AG09309 (cell line): ENCODE measurements at places on chromosomes 16 and 17.
A peak's percentile ranks its signal among the peaks of the same experiment; 100 is the strongest.

- DNase-seq, result no peak
These were observed 2.8 kb downstream of the CFAP119 start for GRCh38 chr16:30758988-30759491.

- DNase-seq, result no peak
These were observed 1.1 kb upstream of the CD19 start for GRCh38 chr16:28930652-28931051.

DNA sequence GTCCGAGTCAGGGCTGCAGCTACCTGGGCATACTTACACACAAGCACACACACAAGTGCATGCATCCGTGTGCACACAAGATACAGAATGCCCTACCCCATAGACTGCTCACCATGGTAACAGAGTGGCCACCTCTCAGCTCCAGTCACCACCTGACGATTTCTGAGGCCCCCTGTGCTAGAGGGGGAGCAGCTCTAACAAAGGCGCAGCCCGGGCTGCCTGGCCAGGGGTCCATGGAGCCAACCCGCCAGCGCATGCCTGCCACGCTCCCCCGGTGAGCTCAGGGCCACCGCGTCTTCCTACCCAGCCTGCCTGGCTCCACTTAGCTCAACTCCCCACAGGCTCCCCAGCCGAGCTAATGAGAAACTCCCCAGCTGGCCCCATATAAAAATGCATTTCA lies 75.5 kb downstream of the ZNF423 start:
- no peak for DNase-seq

DNA sequence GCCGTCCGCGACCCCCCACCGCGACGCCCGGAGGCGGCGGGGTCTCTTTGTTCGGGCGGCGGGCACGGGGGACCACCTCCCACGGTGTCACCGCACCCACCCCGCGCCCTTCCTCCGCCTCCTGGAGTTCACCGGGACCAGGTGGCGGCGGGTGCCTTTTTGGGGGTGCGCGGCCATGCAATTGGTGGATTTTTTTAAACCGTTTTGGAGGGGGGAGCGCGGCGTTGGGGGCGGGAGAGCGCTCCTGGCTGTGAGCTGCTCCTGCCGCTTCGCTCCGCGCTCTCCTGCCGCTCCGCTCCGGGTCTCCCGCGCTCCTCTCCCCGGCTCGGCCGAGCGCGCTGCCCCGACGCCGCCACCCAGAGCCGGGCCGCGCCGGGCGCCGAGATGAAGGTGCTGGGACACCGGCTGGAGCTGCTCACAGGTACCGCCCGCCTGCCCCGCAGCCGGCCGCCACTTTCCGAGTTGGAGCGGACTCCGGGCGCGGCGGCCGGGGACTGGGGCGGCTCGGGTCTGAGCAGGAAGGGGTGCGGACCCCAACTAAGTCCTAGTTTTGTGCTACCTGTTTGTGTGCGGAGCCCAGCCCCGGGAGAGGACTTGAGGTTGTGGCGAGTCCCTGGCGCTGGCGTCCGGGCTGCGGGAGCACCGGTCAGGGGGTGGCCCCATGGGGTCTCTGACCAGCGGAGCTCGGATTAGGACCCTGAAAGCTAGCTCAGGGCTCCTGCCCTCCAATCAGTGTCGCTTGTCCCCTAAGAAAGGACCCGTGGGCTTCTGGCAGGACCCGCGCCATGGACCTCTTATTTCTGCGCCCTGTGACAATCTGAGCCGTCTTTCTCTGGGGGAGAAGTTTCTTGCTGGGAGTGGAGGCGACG lies 35.7 kb upstream of the NDRG4 start:
- no peak for DNase-seq

DNA sequence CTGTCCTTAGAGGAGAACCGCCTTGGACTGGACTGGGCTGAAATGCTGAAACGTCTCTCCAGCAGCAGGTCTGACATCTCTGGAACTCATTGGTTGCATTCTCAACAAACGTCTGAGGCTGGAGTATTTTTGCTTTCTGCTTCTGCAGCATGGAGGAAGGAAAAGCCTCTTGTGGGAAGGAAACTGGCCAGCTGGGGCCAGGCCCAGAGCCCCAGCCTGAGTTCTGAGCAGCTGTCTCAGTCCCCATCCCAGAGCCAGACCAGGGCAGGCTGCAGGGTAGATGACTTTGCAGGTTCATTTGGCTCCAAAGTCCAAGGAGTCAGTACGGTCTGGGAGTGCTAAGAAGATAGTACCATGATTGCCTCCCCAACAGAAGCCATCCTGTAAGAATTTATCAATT lies 18.3 kb downstream of the TEKT3 start:
- DNase-seq, result no peak

DNA sequence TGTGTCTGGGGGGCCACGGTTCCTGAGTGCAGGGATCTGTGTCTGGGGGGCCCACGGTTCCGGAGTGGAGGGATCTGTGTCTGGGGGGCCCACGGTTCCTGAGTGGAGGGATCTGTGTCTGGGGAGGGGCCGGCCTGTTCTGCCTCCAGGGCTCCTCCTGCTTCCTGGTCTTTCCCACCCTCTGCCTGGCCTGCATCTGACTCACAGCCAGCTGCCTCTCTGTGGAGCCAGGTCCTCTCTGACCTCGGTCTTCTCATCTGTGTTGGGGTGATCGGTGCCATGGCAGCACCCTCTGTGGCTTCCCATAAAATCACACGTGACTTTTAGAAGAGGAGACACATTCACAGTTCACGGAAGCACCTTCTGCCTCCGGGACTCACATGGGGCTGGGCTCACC lies 50.3 kb downstream of the ZFPM1 start:
- DNase-seq, result no peak

DNA sequence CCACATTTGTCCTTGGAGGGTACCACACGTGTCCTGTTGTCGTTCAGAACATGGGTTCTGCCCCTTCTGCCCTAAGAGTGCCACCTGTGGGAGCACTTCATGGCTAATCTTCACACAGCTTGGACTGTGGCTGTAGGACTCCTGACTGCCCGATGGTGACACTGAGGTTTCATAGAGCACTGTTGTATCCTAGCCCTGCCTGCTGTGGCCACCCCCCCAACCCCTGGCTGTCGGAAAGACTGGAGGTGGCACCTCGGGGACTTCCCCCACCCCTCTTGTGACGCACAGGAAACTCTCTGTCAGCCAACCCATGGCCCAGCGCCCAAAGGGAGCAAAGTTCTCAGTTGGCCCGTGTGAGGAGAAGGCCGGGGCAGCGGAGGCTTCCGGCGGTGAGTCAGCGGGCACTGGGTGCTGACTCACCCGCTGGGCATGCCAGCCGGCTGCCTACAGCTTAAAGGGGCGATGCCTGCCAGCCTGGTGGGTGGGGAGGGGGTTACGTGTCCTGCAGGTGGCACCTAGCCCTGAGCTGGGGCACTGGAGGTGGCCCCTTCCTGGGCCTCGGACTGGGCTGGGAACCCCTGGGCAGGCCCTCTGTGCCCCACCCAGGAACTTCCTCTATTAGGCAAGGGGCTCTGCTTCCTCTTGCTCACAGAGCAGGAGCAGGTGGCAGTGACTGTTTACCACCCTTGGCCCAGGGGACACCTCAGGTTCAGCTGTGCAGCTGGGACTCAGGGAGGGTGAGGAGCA lies 3.4 kb downstream of the MAP2K3 start:
- DNase-seq, result peak; percentile 86

DNA sequence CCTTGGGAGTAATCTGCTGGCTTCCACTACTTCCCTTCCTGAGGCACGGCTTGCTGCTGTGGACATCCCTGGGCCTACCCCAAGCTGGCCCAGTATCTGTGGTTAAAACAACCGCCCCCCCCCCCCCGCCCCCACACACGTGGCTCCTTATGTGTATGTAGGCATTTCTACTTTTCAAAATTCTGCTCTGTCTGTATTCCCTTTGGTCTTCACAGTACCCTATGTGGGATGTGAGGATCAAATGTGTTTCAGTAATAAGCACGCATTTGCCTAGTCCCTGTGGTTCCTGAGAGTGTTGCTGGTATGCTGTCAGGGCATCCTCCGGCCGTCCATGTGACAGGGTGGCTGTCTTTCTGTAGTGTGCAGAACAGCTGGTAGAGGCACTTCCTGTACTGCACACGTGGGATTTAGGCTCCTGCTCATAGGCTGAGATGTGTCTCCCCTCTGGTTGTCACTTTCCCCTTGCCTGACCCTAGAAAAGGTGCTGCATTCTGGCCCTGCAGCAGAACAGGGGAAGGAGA lies 2.2 kb downstream of the NT5M start:
- no peak for DNase-seq

DNA sequence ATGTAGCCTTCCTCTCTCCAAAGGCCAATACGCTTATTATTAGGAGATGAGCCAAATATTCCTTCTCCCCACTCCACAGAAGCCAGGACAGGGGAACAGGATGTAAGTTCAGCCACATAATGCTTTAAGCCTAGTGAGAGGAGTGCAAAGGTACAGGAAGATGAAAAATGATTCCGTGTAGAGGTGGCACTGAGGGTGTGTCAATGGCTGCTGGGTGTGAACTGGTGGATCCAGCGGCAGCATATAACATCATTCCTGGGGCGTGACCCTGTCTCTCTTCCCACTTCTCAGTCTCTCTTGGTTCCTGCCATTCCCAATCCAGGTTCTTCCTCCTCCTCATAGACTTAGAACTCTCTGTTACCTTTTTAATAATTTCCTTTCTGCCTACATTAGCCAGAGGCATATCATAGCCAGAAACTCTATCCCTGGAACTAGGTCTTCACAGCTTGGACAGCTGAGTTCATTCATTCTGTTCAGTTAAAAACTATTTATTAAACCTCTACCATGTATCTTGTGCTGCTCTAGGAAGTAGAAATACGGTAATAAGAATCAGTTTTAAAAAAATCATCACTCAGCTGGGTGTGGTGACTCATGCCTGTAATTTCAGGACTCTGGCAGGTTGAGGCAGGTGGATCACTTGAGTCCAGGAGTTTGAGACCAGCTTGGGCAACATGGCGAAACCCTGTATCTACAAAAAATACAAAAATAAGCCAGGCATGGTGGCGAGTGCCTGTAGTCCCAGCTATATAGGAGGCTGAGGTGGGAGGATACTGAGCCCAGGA lies 58.0 kb upstream of the FAM20A start:
- no peak for DNase-seq

DNA sequence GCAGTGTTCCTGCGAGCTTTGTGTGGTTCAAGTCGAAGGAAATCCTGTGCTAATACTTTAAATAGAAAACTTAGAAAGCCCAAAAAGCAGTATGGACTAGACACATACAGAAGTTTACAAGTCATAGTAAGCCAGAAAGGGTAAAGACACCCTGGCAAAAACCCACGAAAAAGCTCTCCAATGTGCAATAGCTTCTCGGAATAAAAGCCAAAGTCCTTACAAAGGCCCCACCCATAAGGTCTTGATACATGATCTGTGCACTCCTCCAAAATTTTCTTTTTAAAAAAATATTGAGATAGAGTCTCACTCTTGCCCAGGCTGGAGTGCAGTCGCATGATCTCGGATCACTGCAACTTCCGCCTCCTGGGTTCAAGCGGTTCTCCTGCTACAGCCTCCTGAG lies 10.3 kb downstream of the C16orf86 start:
- no peak for DNase-seq

DNA sequence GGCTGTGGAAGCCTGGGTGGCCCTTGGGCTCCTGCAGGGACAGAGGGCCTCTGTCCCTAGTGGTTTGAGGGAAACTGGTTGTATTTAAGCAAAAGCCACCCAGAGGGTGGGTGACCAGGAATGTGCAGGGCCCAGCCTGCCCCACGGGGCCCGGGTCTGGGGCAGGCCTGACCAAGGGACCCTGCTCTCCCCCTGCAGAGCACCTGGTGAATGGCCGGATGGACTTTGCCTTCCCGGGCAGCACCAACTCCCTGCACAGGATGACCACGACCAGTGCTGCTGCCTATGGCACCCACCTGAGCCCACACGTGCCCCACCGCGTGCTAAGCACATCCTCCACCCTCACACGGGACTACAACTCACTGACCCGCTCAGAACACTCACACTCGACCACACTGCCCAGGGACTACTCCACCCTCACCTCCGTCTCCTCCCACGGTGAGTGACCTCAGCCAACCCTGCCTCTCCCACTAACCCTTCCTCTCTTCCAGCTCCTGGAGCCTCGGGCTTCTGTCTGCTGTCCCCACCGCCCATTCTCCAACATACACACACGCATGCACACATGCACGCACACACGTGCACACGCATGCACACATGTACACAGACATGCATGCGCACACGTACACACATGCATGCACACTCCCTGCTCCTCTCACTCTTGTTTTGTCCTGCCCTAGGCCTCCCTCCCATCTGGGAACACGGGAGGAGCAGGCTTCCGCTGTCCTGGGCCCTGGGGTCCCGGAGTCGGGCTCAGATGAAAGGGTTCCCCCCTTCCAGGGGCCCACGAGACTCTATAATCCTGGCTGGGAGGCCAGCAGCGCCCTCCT lies 10.4 kb downstream of the GALK1 start:
- DNase-seq, result no peak

- no peak for DNase-seq
These were observed 16.7 kb downstream of the ERCC4 start for GRCh38 chr16:13936596-13937081.

- DNase-seq, result no peak
These were observed 68.0 kb upstream of the DOC2B start for GRCh38 chr17:249236-249993.

GRCh38 chr16:84933774-84934631 lies 77.3 kb downstream of the ZDHHC7 start:
- DNase-seq, result no peak

DNA sequence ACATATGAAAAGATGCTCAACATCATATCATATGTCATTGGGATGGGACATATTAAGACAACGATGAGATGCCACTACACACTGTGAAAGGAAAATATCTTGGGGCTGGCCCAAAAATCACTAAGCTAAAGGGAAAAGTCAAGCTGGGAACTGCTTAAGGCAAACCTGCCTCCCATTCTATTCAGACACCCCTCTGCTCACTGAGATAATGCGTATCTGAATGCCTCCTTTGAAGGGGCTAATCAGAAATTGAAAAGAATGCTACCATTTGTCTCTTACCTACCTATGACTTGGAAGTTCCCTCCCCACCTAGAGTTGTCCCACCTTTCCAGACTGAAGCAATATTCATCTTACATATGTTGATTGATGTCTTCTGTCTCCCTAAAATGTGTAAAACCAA lies 11.2 kb upstream of the TRIM25 start:
- DNase-seq, result no peak

GRCh38 chr17:67431249-67432015 lies 54.4 kb downstream of the PITPNC1 start:
- peak; percentile 64 for DNase-seq

DNA sequence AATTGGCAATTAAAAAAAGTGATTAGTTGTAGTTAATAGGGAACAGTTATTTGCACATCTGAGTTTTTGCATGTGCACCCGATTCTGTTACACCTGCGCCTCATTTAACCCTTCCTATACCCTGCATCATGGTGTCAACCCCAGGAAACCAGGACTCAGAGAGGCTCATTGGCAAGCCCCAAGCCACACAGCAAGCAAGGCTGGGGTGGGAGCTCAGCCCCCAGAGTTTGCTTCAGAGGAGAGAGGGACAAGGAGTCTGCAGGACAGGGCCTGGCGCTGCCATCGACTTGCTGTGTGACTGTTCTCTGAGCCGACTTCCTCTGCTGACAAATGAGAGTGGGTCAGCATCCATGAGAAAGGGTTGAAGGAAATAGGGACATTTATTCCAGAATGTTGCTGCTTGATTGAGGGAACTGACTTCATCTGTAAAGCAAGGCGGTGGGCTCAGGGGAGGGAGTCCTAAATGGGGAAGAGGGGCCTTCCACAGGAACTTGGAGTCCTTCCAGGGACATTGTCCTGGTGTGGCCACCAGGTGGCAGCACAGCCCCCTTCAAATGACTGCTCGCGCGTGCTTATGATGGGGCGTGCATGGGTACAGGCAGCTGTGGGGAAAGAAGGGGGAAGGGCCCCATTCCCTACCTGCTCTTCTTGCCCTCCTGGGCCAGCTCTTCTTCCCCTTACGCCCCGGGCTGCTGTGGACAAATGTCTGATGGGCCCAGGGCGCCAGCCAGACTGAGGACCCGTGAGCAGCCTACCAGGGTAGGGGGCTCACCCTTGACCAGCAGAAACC lies 51.6 kb downstream of the NT5M start:
- DNase-seq, result no peak
